Thoracic aorta (tissue), 2 donors: ENCODE measurements at places on chromosomes 16 and 17. TPM values are rescaled to one million over a fixed set of nuclear protein-coding genes. Genes with fewer than 3 reads are reported as not detected.

- H3K4me1 ChIP-seq, result no peaks in the 10 kb centered on the region
- no peaks in the 10 kb centered on the region for H3K36me3 ChIP-seq
- H3K27ac ChIP-seq, result no peak overlapping the region
- no peak overlapping the region for H3K4me3 ChIP-seq
- H3K27me3 ChIP-seq, result no peaks in the 10 kb centered on the region
Observed at GRCh38 chr17:83150369-83151055, 71.1 kb downstream of the METRNL start.

GRCh38 chr17:21167303-21167702, 40.5 kb downstream of the DHRS7B start:
- peaks cover 45% of the 10 kb centered on the region for H3K4me1 ChIP-seq
- peak overlapping the region; percentile 53 for H3K4me3 ChIP-seq
- DNase-seq, result no peak
- peak overlapping the region; percentile 80 for H3K27ac ChIP-seq

Gene NPIPB9
- 3.0 TPM for total RNA-seq

GRCh38 chr17:80455336-80455710, 21.1 kb downstream of the NPTX1 start:
- H3K4me1 ChIP-seq, result peaks cover 15% of the 10 kb centered on the region
- no peaks in the 10 kb centered on the region for H3K27me3 ChIP-seq
- peak overlapping the region; percentile 99 for H3K27ac ChIP-seq
- DNase-seq, result no peak

- H3K36me3 ChIP-seq, result no peaks in the 10 kb centered on the region
- no peaks in the 10 kb centered on the region for H3K4me1 ChIP-seq
- no peak overlapping the region for H3K4me3 ChIP-seq
- H3K27me3 ChIP-seq, result no peaks in the 10 kb centered on the region
- H3K27ac ChIP-seq, result no peak overlapping the region
- no peak for DNase-seq
Observed at GRCh38 chr16:19294156-19294649, 8.7 kb downstream of the CLEC19A start.

Gene SLC13A2
- total RNA-seq, result not detected
